ENCODE measurements at places on chromosomes 12 and 14.

- no peak for DNase-seq
These were observed 48.7 kb downstream of the NEUROD4 start for GRCh38 chr12:55068416-55069010.

DNA sequence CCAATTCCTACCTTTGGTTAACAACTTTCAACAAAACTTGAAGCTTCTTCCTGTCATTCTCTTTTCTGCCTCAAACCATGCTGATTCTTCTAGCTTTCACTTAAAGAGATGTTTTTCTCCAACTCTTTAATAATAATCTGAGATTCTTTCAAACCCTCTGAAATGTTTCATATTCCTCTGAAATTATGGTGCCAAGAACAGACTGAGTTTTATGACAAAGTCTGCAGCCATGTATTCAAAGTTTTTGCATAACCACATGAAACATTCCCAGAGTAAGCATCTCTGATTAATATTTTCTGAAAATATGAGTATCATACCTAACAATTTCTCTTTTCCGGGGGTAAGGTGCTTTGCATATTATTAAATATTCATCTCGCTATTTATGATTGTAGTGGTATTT lies 59.1 kb upstream of the DCN start:
- no peak for DNase-seq

DNA sequence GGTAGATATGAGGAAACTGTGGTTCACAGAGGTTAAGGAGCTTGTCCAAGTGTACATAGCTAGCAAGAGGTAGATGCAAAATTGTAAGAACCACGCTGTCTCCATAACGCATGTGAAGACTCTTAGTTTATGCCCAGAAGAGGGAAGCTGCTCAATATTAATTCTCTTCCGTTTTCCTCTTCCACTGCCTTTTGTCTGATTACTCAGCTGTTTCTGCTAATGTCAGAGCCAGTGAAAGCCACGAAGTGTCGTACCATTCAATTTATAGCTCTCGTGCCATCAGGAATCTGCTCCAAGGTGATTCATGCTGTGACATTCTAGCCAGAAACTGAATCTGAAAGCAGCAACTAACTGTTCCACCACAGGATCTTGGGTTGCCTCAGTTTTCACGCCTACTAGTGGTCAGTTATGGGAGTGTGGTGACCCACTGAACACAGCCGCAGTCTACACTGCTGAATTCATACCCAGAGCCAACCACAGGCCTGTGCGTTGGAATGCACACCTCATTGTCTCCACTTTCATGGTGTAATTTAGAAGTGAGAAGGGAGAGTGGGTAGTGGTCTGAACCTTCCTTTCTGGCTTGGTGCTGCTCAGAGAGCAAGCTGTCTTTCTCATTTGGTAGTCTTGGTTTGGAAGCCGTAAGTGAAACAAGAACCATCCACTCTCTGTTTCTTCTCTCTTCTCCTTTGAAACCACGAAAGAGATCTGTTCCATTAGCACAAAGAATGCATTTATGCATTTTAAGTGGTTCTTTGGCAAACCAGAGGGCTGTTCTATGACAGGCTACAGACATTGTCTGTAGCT lies 74.2 kb upstream of the NAP1L1 start:
- DNase-seq, result peak; percentile 88

DNA sequence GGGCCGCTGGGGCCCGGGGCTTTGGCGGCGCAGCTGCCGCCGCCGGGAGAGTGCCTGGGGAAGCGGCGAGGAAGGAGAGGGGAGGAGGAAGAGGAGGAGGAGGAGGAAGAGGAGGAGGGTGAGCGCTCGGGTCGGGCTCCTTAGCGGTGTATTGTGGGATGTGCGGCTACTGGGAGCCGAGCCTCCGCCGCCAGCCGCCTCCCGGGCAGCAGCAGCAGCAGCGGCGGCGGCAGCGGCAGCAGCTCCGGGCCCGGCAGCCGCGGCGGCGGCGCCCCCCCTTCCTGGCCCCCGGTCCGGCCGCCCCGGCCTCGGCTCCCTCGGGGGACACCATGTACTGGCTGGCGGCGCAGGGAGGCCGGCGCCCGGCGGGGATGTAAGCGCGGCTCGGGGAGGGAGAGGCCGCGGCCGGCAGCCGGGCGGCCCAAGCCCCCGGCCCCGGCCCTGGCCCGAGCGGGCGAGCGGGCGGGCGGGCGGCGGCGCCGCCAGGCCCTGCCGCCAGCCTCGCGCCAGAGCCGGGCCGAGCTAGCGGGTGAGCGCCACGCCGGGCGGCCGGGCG lies at the start of gene SETD1B:
Gene SETD1B (plus strand): TSS at position 149 of the 556 bp plus-strand sequence. CDS start 729 bp downstream, outside the sequence.
- peak; percentile 68 for DNase-seq

DNA sequence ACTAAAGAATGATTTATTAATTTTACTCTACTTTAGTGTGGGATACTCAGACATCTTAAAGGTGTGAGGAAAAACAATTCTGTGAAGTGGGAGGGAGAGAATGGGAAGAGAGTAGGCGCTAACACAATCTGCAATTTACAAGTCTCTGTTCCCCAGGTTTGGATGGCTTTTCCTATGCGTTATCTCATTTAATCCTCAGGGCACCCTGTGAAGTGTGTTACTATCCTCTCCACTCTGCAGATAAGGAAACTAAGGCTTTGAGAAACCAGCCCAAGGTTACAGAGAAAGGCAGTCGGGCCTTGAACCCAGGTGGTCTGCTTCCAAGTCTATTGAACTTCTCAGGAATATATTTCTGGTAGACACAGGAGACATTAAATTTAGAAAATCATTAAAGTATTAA lies 36.2 kb upstream of the TUBA1C start:
- DNase-seq, result no peak

GRCh38 chr12:103743788-103744187 lies 97.2 kb downstream of the NT5DC3 start:
- DNase-seq, result no peak

Measured in activated naive CD8-positive, alpha-beta T cell treated with anti-CD3 and anti-CD28 coated beads for 36 hours (primary cell).